RWPE2 (cell line): ENCODE measurements at places on chromosomes 6 and 20.

GRCh38 chr6:169989594-169989993, 238.2 kb downstream of the ERMARD start:
- DNase-seq: no peak

DNA sequence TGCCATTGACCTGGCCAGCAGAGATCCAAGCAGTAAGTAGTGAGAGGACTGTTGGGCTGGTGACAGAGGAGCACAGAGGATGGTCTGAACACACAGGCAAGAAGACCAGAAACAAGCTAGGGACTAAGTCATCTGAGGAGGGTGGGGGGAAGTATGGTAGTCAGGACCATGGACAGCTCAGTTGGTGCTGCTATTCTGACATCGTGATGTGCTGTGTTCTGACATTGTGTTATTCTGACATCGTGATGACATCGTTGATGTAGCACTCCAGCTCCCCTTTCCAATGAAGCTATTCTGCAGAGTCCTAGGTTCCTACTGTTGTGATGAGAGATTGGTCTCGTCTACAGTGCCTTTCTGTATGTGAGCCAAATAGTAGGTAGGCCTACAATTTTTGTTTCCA, 28.7 kb downstream of the CFAP206 start:
- DNase-seq: no peak

DNA sequence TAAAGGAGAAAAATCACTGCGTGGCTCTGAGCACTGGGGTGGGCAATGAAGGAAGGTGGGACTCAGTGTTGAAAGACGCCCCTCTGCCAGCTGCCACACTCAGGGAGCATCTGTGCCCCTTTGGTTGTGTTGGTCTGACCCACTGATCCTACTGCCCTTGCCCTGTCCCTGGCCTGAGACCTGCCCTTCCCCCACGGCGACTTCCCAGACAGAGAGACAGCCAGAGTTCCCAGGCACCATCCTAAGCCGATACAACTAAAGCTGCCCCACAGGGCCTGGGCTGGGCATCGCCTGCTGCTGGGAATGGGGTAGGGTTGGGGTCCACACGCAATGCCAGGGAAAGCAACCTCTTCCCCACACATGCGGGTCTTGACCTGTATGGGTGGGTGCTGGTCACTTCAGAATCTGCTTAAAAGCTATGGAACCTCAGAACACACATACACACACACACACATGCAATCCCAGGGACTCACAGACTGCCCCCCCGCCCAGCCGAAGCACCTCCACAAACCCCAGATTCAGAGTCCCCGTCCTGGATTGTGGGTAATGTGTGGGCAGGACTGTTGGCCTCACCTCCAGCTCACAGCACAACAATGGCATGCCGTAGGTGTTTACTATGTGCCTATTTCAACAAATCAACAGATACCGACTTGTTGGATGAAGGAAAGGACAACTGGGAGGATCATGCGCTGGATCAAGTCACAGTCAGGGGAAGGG, 10.9 kb upstream of the SPDEF start:
- DNase-seq: no peak

- no peak for DNase-seq
These were observed 10.5 kb upstream of the EPB41L2 start for GRCh38 chr6:131073577-131073976.

DNA sequence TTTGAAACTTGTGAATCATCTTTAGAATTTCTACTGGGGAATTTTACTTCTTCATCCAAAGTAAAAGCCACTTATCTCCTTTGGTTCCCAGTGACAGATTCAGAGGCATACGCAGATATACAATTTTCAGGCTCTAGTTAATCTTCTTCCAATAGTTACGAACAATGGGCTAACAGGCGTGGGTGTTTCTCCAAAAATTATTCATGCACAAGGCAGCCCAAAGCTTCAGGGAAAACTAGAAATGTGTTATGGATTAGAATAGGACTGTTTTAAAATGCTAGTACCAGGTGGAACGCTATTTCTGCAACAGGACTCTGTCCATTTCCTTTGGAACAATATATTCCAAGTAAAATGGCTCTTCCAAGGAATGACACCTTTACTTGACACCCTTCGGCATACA, 102.2 kb downstream of the ZNF217 start:
- DNase-seq: no peak

DNA sequence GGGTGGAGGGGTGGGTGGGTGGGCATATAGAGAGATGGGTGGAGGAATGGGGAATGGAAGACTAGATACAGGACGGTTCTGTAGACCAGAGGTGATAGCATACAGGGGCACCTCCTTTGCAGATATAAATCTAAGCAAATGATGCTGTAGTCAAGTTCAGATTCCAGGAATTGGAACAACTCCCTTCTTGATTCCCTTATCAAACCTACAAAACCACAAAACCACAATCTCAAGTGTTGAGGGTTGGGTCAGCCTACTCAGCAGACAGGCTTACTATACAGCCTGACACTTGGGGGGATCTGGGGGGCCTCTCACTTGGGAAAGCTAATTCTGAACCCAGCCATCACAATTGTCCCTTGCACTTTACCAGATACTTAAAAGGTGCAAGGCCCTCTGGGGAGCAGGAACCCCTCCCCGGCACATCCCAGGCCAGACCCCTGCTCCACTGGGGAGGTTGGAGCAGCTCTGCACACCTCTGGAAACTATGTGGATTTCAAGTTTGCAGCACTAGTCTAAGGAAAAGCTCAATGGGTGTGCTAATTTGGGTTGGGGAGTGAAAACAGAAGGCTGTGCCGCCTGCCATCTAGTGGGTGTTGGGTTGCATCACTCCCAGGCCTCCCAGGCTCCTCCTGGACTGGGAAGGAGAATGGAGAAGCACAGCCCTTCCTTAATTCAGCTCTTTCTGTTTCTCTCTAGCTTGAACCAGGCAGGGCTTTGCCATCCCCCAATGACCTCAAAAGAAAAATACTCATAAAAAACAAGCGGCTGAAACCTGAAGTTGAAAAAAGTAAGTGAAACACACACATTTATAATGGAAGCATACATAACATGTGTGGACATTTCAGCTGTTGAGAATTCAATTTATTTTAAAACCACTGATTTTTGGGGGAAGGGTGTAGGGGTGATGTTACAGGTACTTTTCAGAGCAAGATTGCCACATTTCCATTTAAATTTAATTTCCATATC, 121.2 kb upstream of the LAMP5 start:
- no peak for DNase-seq

DNA sequence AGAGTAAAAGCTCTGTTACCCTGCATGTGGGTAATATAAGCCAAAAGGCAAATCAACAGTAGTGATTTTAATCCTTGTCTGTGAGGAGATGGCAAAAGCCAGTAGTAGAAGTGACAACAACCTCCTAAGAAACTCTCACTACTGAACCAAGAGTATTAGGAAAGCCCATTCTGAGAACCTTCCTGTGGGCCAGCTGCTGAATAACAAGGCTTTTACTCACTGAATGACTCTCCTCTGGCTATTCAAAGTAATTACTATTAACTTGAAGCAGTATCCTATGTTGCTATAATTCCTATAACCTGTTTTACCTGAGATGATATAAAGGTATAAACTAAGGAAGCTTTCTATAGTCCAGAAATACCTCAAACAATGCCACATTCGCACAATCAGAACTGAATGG, 55.1 kb downstream of the CHD6 start:
- DNase-seq: no peak

DNA sequence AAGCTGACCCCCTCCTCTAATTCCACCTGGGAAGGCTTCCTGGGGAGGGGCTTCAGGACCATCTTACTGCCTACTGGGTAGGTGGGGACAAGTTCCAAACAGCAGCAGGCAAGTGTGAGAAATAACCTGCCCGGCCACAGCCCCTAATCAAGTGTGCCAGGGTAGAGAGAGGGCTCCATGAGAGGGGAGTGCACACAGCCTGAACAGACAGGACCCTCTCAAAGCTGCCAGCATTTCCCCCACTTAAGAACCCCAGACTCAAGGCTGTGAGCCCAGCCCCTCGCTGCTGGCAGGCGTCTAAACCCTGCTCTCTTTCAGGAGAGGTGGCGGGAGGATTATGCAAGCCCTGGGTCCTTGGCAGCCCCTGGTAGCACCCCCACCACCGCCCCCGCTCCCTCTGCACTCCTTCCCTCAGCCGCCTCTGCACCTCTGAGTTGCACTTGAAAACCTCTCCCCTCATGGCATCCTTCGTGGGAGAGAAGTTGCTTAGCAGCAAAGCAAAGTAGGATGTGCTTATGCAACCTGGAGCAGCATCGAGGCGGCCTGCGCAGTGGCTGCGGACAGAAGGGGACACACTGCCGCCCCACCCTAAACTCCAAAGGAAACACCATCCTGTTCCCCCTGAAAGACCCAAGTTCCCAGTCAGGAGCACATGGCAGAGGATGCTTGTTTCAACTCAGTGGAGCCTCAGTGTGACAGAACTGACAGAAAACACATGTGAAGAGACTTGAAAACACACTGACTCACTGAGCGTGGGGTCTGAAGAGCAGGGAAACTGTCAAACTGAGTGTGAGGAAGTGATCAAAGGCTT, 10.5 kb downstream of the DDRGK1 start:
- DNase-seq: no peak

GRCh38 chr6:134056046-134056445, 3.6 kb upstream of the SLC2A12 start:
- DNase-seq: no peak

GRCh38 chr6:34020807-34021553, 124.9 kb downstream of the GRM4 start:
- DNase-seq: peak; percentile 44
